ENCODE measurements at places on chromosomes 4 and X.

- DNase-seq = no peak
These were observed 52.4 kb upstream of the IGFBP7 start for GRCh38 chr4:57162499-57163019.

GRCh38 chr4:186039697-186040096 is 29.3 kb upstream of the TLR3 start:
- DNase-seq = peak; percentile 16

DNA sequence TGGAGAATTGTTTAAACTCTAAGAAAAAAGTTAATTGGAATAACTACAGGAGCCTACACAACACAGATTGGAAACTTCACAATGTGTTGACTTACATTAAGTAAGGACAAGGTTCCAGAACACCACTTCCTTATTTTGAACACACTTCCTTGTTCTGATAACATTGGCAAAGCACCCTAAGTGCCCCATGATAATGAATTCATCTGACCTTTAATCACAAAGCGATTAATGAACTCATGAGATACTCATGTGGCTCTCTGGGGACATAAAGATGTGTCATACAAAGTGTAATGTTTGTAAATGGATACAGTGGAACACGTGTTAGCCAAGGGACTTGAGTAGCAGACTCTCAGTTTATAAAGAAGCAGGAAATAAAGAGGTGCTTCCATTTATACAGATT is 69.0 kb upstream of the ATOH1 start:
- no peak for DNase-seq

DNA sequence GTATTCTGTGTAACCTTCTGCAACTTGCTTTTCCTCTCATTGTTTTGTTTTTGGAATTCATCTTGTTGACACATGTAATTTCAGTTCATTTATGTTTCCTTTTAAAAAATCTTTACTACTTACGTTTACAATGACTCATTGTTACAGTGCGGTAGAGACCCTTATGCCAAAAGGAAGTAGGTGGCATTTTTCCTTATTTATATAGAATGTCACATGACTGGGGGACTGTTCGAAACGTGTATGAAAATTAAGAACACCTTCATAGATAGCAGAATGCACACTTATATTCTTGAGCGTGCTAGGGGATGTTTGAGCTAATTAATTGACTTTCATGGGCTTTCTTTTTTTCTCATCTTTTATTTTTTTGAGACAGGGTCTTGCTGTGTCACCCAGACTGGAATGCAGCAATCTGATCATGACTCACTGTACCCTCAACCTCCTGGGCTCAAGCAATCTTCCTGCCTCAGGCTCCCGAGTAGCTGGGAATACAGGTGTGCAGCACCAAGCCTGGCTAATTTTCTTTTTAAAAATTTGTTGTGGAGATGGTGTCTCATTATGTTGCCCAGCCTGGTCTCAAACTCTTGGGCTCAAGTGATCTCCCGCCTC is 7.3 kb downstream of the REPS2 start:
- no peak for DNase-seq

- no peak for DNase-seq
These were observed 5.2 kb downstream of the TMEM164 start for GRCh38 chrX:110008011-110008635.

GRCh38 chr4:59180969-59181368 is 2019.2 kb upstream of the ADGRL3 start:
- no peak for DNase-seq

DNA sequence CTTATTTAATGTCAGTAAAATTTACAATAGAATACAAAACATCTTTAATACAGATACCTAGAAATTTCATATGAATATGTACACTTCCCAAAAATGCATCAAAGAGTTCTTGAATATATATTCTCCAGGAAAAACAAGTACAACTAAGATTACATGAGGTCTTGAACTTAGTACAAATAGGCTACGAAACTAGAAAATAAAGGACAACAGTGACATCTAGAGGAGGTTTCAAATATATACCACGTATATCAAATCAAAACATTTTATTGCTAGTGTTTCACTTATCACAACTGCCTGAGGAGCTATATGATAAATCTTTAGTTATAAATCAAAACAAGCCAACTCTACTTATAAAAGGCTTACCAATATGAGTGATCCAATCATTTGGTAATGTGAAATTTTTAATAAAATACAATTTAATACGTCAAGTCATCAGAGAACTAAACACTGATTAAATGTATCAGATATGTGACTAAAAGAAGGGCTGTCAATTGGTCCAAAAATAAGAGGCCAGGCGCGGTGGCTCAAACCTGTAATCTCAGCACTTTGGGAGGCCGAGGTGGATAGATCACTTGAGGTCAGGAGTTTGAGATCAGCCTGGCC is 36.6 kb downstream of the ANAPC10 start:
- peak; percentile 15 for DNase-seq

DNA sequence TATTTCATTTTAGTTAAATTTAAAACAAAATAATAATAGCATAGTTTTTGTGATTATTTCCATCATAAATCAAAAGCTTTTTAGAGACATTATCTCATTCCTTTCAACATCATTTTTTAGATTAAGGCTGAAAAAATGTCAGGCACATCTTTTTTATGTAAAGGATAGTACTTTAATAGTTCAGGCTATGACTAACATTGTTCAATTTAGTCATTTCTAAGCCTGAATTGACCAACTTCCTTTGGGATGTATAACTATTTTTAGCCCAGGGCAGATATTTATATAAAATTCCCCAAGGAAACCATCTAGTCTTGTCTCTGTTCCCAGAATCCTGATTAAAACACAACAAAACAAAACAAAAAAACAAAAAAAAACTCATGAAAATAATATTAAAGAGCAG is 145.6 kb upstream of the PCDH18 start:
- DNase-seq = no peak

- no peak for DNase-seq
These were observed 129.6 kb upstream of the INTU start for GRCh38 chr4:127503111-127503510.

GRCh38 chr4:13524504-13525243 is 19.6 kb downstream of the NKX3-2 start:
- no peak for DNase-seq

- DNase-seq = no peak
These were observed 126.8 kb upstream of the APOOL start for GRCh38 chrX:84876876-84877275.

DNA sequence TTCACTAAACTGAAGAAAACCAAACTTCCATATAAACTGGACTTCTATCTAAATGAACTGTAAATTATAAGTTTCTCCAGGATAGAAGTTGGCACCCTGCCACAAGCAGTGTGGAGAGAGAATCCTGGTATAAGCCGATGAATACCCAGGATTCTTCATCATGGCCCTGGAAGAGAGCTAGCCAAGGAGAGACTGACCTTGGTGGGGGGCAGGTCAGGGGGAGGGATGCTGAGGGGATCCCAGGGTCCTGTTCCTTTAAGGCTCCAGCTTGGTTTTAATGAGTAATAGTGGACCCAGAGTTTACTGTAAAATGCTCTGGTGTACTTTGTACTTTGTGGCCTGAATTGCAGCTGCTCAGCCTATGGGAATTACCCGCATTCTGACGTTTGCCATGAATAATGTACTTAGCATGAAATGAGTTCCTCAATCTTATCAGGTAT is 16.9 kb downstream of the RASSF6 start:
- DNase-seq = no peak

DNA sequence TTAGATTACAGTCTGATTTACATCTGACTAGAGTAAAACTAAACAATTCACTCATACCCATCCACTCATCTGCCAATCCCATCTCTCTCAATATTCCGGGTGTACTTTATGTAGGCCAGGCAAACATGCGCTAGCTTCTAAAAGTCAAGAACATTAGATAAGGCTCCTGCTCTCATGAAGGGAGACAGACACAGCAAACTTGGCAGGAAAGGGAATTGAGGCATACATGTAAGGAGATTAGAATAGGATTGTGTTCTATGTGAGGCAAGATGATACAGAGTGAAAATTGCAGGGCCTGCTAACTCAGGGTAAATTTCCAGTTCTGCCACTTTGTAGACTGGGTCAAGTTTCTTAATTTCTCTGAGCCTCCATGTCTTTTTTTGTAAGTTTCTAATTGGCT is 135.8 kb downstream of the CDS1 start:
- no peak for DNase-seq

DNA sequence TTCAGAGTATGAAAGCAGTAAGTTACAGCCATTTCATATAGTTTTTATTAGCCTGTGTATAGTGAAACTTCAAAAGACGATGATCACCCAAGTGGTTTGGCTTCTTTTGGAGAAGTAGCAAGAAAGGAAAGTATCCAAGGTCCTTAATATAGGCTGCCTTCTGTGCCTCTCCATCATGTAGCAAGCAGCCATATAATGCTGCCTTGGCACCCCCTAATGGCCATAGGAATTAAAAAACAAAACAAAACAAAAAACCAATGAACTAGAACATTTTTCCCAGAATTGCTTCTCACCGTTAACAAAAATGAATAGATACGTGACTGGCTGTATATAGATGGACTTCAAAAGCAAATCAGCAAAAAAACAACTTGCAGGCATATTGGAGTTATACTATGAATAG is 18.9 kb downstream of the LAMP2 start:
- peak; percentile 19 for DNase-seq

DNA sequence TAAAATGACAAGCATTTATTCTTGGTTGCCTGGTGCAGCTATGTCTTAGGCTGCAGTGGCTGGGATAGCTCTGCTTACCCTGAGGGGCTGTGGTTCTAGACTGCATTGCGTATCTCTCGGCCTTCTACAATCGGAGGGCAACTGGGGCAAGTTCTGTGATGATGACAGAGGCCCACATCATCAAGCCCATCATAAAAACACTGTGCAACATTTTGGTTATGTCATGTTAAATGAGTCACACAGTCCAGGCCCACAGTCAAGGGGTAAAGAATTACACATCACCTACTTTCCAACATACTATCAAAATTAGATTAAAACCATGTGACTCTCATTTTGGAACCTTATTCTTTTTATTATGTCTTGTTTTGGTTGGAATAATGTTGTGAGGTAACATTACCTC is 120.2 kb upstream of the GUCY1A1 start:
- no peak for DNase-seq

DNA sequence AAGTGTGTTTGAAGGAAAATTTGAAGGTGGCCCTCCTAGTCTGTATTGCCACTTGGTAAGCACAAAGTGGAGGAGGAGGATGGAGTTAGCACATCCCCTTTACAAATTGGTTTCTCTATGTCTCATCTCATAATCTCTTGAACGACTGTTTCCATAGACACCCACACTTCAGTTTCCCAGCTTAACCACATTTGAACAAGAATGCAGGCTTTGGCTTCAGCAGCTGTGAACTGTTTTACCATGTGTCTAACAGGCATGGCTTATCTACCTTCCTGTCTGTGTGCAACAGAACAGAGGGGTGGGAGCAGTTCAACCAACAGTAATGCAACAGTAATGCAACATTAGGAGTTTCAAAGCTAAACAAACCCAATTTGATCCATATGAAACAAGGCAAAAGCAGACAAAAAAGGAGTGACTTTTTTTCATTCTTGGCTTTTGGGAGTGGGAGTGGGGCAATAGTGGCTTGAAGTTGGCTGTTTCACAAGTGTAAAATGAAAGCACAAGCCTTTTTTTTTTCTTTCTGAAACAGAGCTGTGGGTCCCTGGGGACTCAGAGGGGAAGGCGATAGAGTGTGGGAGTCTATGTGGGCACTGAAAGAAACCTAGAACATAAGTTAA is 108.0 kb downstream of the ITM2A start:
- no peak for DNase-seq

- no peak for DNase-seq
These were observed 829.3 kb downstream of the NLGN4X start for GRCh38 chrX:5399403-5399802.

GRCh38 chr4:82745173-82745842 is 53.3 kb downstream of the SCD5 start:
- no peak for DNase-seq

DNA sequence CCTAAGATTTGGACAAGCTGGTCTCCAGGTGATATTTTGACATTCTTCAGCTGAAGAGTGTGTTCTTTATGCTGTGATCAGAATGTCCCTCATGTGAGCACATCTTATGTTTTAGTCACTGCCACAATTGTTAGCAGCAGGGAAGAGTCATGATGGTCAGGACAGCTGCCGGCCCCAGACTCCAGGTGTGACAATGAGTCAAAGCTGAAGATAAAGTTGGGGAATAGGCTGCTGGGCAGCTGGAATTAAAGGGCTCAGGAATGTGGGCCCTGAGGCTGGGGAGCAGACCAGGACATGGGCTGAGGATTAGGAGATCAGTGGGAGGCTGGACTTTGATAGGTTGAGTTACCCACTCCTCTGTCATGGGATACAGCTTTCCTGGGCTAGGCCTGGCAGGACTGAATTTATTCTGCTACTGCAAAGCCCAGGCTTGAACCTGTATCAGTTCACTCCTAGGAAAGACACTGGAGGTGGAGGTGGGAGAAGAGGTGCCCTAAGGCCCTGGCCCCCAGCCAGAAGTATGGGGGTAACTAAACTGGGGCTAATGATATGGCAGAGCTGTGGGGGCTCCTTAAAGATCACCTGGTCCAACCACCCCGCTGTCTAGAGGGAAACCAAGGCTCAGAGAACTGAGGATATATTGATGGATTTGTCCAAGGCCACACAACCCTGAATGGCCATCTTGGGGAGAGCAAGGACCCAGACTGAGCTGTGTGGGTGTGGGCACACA is 119.5 kb downstream of the PJA1 start:
- no peak for DNase-seq

DNA sequence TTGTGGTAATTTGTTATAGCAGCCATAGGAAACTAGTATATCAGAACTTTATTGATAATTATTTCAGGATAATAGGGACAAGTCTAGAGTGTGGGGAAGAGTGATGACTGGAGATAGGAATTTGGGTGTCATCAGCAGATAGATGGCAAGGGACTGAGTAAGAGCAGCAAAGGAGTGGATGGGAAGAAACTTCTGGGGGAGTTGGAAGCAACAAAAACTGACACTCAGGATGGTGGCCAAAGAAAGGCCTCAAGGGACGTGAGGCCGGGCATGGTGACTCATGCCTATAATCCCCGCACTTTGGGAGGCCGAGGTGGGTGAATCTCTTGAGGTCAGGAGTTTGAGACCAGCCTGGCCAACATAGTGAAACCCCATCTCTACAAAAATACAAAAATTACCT is 9.1 kb upstream of the SLC25A5 start:
- no peak for DNase-seq

Data from NCI-H2227 treated with DMSO at 0.1 percent for 48 hours (cell line).